ENCODE measurements at places on chromosomes 3 and 15. TPM values are rescaled to one million over a fixed set of nuclear protein-coding genes. Genes with fewer than 3 reads are reported as not detected.
A peak's percentile ranks its signal among the peaks of the same experiment; 100 is the strongest.

DNA sequence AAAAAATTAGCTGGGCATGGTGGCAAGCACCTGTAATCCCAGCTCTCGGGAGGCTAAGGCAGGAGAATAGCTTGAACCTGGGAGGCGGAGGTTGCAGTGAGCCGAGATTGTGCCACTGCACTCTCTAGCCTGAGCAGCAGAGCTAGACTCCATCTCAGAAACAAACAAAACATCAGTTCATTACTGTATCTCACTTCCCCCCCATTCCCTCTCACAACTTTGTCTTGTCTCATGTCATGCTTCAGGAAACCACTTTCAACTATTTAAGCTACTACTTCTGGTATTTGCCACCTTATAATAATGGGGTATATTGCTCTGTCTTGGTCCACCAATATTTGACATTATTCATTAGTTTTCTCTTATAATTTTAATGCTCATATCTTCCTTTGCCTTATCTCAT, 26.2 kb downstream of the PIK3CA start:
- no peak overlapping the region for H3K4me3 ChIP-seq
- DNase-seq: no peak
- H3K4me1 ChIP-seq: no peaks in the 10 kb centered on the region

GRCh38 chr15:65655026-65655425, 33.3 kb downstream of the SLC24A1 start:
- no peak overlapping the region for H3K27ac ChIP-seq
- DNase-seq: no peak
- no peaks in the 10 kb centered on the region for H3K4me1 ChIP-seq

The IL20RB gene
- 0.96 TPM for total RNA-seq

- H3K4me1 ChIP-seq: no peaks in the 10 kb centered on the region
- no peaks in the 10 kb centered on the region for H3K27me3 ChIP-seq
- no peak overlapping the region for H3K27ac ChIP-seq
- no peak overlapping the region for H3K4me3 ChIP-seq
- DNase-seq: peak; percentile 30
- H3K36me3 ChIP-seq: peaks cover 8% of the 10 kb centered on the region
These were observed 26.8 kb upstream of the OCA2 start for GRCh38 chr15:28125673-28126651.

The SI gene
- total RNA-seq: not detected

- no peak overlapping the region for H3K4me3 ChIP-seq
- DNase-seq: no peak
- no peaks in the 10 kb centered on the region for H3K27me3 ChIP-seq
- H3K36me3 ChIP-seq: no peaks in the 10 kb centered on the region
- H3K27ac ChIP-seq: no peak overlapping the region
- H3K4me1 ChIP-seq: no peaks in the 10 kb centered on the region
These were observed 66.1 kb downstream of the NOX5 start for GRCh38 chr15:69080295-69081248.

The PLXNA1 gene
- 14.4 TPM for total RNA-seq

DNA sequence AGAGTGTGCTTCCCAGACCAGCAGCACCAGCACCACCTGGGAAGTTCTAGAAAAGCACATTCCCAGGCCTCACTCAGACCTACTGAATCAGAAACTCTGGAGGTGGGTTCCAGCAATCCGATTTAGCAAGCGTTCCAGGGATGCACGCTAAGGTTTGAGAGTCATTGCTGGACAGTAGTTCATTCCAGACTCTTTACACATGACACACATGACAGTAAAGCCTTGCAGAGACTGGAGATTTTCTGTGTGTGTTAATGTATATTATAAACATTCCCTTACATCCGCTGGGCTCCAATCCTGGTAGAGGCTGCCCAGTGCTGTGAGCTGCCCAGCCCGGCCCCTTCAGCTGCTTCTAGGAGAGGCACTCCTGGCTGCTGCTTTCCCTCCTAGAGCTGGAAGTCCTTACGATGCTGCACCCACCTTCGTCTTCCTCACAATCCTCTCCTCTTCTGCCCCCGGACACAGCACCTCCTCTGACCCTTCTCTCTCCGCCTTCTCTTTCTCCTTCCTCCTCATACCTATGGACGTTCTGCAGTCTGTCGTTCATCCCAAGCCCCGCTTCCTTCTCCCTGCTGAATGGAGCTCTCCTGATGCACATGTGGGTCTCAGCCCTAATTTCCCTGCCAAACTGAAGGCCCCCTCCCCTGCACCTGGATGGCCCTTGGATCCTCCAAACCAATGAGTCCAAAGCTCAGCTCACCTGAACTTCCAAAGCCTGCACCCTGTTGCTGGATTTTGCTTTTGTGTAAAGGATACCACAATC, 44.4 kb downstream of the ITGA11 start:
- peak; percentile 11 for DNase-seq
- H3K4me1 ChIP-seq: no peaks in the 10 kb centered on the region
- peaks cover 3% of the 10 kb centered on the region for H3K27me3 ChIP-seq
- H3K4me3 ChIP-seq: no peak overlapping the region

- DNase-seq: no peak
- no peaks in the 10 kb centered on the region for H3K4me1 ChIP-seq
- H3K27ac ChIP-seq: no peak overlapping the region
- no peaks in the 10 kb centered on the region for H3K27me3 ChIP-seq
These were observed 38.6 kb downstream of the MAGEF1 start for GRCh38 chr3:184672977-184673870.

DNA sequence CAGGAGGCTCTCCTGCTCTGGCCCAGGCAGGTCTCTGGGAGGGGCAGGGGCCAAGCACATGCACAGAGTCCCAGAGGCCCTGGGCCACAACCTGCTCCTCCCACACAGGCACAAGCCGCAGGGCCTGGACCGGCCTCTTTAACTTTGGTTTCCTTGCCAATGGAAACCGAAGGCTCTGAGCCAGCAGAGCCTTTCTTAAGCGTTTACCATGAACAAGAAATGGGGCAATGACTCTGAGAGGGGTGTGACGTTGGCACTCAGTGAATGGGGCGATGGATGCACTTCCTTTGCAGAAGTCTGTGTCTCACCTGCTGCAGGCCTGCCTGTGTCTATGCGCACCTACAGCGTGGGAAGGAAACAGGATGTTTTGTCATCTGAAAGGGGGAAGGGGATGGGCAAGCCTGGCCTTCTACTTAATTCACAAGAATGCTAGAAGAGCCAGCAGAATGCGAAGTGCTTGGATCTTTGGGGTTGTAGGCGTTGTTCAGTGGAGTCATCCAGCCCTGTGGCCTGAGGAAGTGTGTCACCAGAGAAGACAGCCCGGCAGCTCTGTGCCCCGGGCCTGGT, 41.8 kb downstream of the IFT122 start:
- H3K27ac ChIP-seq: peak overlapping the region; percentile 22
- H3K4me1 ChIP-seq: peaks cover 12% of the 10 kb centered on the region
- H3K36me3 ChIP-seq: no peaks in the 10 kb centered on the region
- no peak for DNase-seq

DNA sequence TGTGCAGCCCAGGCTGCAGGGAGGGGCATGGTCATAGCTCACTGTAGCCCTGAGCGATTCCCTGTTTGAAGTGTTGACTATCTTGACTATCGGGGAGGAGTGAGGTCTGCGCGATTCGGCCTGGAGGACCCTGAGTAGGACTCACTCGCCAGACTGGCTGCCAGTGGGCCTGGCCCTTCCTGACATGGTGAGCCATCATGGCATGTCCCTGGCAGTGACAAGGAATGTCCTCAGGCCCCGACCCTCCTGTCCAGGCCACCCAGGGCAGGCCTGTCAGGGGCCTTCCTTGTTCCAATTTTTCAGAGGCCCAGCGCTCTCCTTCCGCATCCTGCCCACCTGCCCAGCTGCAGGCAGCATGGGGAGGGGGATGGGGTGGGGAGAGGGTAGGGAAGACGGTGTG, 5.2 kb upstream of the OCA2 start:
- H3K27me3 ChIP-seq: peaks cover 14% of the 10 kb centered on the region
- peaks cover 13% of the 10 kb centered on the region for H3K4me1 ChIP-seq
- no peak for DNase-seq
- H3K27ac ChIP-seq: no peak overlapping the region
- no peaks in the 10 kb centered on the region for H3K36me3 ChIP-seq

DNA sequence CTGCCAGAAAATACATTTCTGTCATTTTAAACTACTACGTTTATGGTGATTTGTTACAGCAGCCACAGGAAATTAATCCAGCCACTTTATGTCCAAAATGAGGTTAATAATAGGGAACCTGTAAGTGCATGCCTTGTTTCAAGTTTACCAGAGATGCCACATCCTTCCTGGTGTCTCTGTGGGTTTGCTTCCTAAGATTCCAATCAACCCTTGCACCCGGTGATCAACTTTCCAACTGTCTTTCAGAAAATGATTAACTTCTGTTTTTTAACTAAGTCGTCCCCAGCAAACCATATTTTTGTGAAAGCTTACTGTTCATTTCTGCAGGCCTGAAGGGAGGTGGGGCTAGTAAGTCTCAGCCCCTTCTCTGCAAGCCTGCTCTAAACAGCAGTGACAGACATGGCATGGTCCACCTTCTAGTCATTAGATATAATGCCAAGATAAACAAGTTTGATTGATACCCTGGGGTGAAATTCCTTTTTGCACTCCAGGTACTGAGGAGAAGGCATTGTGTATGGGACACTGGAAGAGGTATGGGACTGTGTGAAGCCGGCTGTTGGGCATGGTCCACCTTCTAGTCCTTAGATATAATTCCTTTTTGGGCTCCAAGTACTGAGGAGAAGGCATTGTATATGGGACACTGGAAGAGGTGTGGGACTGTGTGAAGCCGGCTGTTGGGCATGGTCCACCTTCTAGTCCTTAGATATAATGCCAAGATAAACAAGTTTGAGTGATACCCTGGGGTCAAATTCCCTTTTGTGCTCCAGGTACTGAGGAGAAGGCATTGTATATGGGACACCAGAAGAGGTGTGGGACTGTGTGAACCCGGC, 11.1 kb upstream of the TMC3 start:
- no peak overlapping the region for H3K27ac ChIP-seq
- no peaks in the 10 kb centered on the region for H3K36me3 ChIP-seq
- H3K4me3 ChIP-seq: no peak overlapping the region
- DNase-seq: no peak
- no peaks in the 10 kb centered on the region for H3K27me3 ChIP-seq
- H3K4me1 ChIP-seq: no peaks in the 10 kb centered on the region

GRCh38 chr15:87671289-87671688, 585.2 kb downstream of the NTRK3 start:
- no peak overlapping the region for H3K27ac ChIP-seq
- H3K4me1 ChIP-seq: no peaks in the 10 kb centered on the region
- H3K27me3 ChIP-seq: no peaks in the 10 kb centered on the region
- H3K36me3 ChIP-seq: no peaks in the 10 kb centered on the region

DNA sequence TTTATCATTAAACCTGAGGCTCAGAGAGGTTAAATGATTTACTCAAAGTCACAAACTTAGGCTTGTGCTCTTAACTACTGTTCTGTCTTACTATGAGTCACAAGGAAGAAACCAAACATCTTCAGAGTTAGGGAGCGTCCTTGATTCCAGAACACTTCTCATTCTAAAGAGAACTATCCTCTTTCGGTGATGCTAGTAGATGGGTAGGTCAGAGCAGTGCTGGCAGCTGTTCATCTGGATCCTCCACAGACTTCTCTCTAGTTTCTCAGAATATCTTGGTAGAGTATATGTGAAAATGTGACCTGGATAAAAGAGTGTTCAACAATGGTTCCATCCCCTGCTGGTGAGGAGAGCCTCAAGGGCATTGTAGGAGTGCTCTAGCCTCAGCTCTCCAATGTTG, 3.3 kb downstream of the ARL6IP5 start:
- no peak for DNase-seq
- H3K4me3 ChIP-seq: peak overlapping the region; percentile 54
- no peak overlapping the region for H3K27ac ChIP-seq
- no peaks in the 10 kb centered on the region for H3K27me3 ChIP-seq
- no peaks in the 10 kb centered on the region for H3K36me3 ChIP-seq
- peaks cover 77% of the 10 kb centered on the region for H3K4me1 ChIP-seq

DNA sequence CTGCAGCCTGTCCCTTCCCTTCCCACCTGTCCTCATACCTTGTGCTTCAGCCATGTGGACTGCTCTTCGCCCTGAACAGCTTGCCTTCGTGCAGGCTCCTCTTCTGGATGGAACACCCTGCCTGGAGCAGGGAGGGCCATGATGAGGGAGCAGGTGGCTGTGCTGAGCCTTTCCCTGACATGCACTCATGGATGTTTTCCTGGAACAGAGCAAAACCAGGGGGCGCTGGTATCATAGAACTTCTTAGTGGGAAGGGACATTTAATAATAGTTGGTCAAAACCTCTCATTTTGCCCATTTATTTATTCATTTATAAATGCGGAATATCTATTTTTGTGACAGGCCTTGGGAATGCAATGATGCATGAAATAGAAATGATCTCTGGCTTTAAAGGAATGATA, 149.3 kb downstream of the CACNA1D start:
- H3K4me3 ChIP-seq: no peak overlapping the region
- no peaks in the 10 kb centered on the region for H3K27me3 ChIP-seq
- H3K27ac ChIP-seq: no peak overlapping the region
- no peaks in the 10 kb centered on the region for H3K36me3 ChIP-seq
- no peak for DNase-seq
- no peaks in the 10 kb centered on the region for H3K4me1 ChIP-seq
